ENCODE measurements at places on chromosomes 2 and 18.

- DNase-seq = no peak
These were observed 36.1 kb upstream of the MRPL33 start for GRCh38 chr2:27735263-27735904.

DNA sequence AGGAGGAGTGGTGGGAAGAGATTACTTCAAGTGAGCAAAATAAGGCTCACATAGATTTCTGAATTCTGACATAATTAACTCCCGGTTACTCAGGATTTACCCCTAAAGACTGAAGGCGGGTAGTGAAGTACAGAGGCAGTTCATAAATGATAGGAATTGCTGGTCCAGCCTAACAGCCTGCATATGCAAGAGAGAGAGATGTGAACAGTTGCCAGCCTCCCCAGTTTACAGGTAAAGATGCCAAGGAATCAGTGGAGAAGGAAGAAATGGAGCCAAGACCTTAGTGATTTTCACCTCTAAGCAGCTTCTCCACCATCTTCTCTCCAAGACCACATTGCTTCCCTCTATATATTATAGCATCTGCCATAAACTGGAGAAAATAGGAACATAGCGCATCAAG is 91.8 kb upstream of the THUMPD2 start:
- no peak for DNase-seq

DNA sequence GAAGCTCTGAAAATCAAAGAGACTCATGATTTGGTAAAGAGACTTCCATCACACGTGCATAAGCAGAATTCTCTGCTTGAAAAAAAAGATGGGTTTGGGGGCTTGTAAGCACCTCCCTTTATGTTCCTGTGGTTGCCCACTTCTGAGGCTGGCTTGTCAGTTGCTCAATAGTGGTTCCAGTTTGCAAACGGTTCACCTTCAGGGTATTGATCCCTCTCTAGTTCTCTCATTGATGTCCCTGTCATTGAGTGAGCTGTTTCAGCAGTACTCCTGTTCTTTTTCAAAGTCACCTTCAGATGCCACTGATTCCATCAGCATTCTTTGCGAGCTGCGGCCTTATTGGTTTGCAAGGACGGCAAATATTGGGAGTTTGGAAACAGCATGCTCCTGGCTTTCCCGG is 17.1 kb upstream of the YWHAQ start:
- DNase-seq = peak; percentile 9

DNA sequence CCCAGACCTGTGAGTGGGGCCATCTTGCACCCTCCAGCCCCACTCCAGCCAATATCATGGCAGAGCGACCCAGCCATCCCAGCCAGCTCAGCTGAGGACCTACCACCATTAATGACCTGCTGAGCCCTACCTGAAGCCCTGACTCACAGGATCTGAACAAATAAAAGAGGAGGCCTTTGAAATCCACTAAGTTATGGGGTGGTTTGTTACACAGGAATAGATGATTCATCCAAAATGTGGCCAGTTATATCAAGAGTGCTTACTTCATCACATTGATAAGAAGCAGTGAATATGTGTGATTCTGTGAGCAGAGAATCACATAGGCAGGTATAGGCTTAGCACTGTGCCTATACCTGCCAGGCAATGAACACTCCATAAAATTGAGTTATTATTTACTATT is 34.7 kb upstream of the FAM124B start:
- no peak for DNase-seq

DNA sequence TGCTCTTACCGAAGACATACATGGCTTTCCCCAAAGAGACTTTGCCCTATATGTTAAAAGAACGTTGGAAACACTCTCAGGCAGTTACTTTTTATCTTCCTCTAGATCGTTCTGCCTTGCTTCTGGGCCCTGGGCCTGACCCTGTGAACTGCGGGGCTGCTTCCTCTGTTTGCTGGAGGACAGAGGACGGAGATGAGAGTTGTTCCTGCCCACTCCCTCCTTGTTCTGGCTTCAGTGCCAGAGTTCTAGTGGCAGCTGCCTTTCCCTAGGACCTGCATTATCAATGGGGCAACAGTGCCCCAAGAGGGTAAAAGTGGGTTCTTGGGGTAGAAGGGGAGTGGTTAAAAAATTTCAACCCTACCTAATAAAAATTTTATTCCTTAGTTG is 6.5 kb upstream of the FN1 start:
- no peak for DNase-seq

DNA sequence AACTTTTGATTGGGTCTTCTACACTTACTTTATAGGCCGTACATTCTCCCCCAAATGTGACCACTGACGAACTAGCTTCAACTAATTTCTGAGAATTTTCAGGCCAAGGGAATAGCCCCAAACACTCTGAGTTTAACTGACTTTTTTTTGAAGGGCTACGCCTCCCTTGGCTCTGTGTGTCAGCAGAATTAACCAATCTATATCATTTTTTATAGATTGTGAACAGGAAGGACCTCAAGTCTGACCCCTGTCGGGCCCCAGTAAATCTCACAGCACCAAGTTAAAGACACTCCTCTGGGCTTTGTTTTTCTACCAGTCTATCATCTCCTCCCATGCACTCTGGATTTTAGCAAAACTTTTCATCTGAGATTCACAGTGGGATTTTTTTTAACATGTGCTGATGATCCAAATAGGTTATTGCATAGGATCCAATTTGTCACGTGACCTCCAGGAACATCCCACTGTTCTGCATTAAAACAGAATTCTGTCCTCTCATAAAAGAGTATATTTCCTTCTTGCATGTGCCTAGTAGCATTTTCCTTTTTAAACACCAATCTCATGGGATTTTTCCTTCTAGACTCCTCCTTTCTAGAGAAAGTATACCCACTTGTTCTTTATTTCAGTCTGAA is 307.1 kb downstream of the OSR1 start:
- no peak for DNase-seq

- no peak for DNase-seq
These were observed 11.8 kb downstream of the IGFBP2 start for GRCh38 chr2:216644842-216645635.

- DNase-seq = no peak
These were observed 43.0 kb downstream of the ANKRD36B start for GRCh38 chr2:97546711-97547110.

DNA sequence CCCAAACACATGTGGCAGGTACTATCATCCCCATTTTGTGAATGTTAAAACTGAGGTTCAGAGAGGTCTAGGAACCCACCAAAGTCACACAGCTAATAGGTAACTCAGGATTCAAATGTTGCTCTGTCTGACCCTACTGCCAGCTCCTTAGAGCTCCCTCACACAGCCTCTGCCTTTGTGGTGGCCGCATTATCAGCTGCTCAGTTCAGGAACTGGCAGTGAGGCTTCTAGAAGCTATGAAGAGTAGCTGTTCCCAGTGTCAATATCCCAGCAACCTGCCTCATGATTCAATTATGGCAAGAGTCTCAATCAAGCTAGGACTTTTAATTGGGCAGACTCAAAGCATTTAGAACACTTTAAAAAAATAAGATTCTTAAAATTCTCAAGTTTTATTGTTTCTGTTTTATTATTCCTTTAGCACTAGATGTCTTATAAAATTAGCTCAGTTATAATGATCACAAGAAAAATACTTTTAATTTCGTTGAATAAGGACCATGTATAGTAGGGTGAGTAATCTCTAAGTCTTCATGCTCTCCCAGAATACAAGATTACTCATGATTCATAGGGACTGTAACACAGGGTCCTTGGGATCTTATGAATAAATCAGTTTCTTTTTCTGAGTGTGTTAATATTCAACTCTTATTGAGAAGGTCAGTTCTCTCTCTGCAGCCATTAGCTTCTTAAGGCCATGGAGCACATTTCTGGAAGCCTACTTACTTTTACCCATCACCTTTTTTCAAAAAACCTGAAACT is 342.7 kb downstream of the RND3 start:
- DNase-seq = no peak

DNA sequence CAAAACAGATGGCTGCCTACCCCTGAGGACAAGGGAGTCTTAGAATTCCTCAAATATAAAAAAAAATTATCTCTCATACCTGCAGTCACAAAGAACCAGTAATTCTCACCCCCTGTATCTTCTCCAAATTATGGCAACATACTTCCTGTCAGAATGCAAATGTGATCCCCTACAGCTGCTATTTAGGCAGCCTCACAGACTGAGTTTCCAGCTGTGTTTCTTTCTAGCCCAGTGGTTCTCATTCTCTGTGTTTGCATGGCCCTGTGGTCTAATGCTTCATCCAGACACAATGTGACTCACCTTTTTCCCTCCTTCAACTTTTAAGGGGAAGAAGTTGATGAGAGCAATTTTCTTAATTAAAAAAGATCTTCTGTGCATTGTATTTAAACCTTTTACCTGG is 726.3 kb downstream of the TSN start:
- no peak for DNase-seq

- DNase-seq = no peak
These were observed 27.3 kb downstream of the DGKD start for GRCh38 chr2:233381638-233381995.

GRCh38 chr18:6088432-6088831 is 193.1 kb upstream of the TMEM200C start:
- no peak for DNase-seq

- DNase-seq = no peak
These were observed 160.5 kb downstream of the GALNT13 start for GRCh38 chr2:154032220-154032619.

DNA sequence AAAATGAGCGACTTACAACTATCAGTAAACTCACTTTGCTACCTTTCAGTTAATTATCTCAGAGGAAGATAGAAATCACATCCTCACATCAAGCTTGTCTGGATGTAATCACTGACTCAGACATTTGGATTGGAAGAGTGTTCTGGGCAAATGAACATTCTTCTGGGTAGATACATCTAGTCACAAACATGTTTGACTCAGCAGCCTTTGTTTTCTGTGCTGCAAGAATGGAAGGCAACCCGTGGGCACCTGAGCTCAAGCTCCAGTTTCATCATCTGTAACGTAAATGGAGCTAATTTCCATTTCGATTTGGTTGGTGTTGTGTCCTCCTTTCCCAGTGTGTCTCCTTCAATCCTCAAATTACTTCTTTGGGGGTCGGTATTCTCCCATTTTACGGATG is 58.5 kb downstream of the ACAA2 start:
- DNase-seq = no peak

DNA sequence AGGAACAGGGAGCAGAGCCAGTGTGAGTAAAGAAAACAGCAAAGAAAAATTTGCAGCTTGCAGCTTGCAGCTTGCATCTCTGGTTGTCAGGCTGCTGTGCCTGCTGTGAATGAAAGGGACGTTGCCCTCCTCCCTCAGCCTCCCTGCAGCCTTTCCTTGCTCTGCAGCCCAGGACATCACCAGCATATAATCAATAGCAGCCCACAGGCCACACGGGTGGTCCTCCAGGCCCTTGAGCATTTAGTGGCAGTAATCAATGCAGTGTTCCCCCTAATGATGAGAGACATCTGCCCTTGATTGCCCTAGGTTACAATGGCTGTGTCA is 122.2 kb upstream of the TACR1 start:
- DNase-seq = peak; percentile 11

- no peak for DNase-seq
These were observed 33.4 kb upstream of the PPP4R1 start for GRCh38 chr18:9647496-9648323.

DNA sequence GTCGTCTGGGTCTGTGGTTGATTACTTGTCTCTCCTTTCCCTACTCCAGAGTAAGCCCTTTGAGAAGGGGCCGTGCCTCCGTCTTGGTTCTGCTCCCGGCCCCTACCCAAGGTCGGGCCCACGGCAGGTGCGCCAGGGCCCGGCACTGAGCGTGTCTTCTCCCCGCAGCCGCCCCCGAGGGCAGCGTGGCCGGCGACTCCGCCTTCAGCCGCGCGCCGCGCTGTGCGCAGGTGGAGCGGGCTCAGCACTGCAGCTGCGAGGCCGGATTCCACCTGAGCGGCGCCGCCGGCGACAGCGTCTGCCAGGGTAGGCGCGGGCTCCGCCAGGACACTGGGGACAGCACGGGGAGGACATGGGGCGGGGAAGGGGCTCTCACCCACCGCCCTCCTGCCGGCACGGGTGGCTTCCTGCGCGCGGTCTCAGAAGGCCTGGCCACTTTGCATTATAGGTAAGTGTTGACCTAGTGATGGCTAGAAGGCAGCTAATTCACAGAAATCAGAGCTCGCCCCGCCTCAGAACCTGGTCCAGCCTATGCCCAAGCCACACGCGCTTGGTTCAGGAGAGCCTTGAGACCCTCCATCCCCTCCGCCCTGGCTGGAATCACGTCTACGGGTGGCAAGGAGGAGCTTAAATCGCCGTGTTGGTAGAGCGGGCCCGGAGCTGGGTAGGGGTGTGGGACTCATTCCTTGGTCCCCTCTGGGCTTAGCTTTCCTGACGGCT is 43.5 kb downstream of the FBLN7 start:
- peak; percentile 81 for DNase-seq

- DNase-seq = no peak
These were observed 72.4 kb downstream of the ID2 start for GRCh38 chr2:8754106-8754776.

DNA sequence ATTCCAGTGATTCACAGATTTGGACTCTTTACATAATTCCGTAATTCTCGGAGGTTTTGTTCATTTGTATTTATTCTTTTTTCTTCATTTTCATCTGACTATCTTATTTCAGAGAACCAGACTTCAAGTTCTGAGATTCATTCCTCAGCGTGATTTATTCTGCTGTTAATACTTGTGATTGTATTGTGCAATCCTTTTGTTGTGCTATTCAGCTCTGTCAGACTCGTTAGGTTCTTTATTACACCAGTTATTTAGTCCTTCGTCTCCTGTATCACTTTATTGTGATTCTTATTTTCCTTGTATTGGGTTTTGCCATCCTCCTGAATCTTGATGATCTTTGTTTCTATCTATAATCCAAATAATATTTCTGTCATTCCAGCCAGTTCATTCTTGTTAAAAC is 529.3 kb upstream of the LRRTM4 start:
- no peak for DNase-seq

- DNase-seq = no peak
These were observed 47.7 kb upstream of the CTDP1 start for GRCh38 chr18:79631761-79632446.

- DNase-seq = no peak
These were observed 217.1 kb downstream of the TCF4 start for GRCh38 chr18:55370936-55371335.

DNA sequence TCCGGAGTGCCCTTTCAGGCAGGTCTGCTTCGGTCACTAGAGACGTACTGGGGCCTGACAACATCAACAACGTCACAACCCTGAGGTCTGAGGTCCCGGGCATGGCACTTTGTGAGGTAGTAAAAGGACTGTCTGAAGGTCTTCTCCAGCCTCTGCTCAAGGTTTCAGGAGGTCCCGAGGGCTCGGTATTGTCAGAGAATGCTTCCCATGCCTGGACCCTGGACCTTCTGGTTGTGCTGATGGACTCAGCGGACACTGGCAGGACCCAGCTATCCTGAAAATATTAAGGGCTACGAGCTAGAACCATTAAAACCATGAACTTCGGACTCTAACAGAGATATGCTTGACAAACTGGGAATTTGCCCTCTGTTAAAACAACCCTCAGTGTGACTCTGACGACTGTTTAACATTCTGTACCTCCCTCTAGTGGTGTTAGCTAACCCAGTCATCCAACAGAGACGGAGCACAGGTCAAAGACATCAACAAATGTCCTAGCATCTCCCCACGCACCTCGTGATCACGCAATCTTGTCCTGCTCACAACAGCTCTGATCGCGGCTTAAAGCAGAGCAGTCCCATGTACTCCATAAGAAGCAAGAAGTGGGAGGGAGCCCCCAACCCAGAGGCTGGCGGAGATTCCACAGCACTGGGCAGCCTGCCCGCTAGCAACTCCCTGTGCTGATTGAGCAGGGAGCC is 96.5 kb downstream of the CCDC93 start:
- no peak for DNase-seq
